Occipital lobe (tissue), 3 donors: ENCODE measurements at places on chromosomes 3 and 15. TPM values are rescaled to one million over a fixed set of nuclear protein-coding genes. Genes with fewer than 3 reads are reported as not detected.

DNA sequence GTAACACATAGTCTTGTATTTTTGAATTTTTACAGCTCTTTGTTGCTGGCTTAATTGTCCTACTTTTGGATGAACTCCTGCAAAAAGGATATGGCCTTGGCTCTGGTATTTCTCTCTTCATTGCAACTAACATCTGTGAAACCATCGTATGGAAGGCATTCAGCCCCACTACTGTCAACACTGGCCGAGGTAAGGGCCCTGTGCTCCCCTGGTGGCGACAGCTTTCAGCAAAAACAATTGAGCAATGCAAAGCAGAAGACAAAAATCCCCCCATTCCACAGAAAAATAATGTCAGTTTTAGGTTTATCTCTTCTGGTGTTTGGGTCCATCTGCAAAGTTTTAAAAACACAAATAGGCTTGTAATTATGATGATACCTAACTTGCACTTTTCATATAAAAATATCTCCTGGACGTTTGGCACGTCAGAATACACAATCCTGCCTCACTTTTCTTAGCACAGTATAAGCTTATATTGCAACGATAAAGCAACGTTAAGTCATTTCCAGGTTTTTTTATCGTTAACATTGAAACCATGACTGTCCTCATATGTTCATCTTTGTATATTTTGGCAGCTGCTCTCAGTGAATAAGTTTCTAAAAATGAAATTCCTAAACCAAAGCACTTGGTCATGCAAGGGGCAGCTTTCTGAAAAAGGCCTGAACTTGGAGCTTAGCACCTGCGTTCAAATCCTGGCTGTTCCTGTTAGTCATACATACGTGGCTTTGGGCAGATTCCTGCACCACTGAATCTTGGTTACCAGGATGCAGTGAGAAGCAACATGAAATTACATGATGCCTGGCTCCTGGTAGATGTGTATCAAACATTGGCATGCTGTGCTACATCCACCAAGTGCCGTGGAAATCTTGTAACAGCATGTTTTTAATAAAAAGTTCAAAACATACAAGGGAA lies 8.5 kb downstream of the SEC61A1 start:
- no peak for DNase-seq

GRCh38 chr15:65888981-65889380 lies 19.7 kb downstream of the RAB11A start:
- no peak for DNase-seq

DNA sequence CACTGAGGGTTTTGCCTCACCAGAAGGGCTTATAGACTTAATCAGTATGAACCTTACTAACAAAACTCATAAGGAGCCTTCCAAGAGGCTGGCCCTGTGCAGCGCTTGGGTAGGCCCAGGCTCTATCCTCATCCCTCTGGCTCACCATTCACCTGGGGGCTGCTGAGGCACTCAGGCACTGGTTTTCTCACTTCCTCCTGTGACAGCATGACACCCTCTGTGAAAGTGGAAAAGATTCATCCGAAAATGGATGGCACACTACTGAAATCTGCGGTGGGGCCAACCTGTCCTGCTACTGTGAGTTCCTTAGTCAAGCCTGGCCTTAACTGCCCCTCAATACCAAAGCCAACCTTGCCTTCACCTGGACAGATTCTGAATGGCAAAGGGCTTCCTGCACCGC lies 41.3 kb downstream of the PSMD6 start:
- no peak for DNase-seq

GRCh38 chr15:98719137-98719740 lies 70.9 kb downstream of the IGF1R start:
- DNase-seq: no peak

- no peak for DNase-seq
Measured at GRCh38 chr3:46957092-46957820, 19.3 kb downstream of the CCDC12 start.

DNA sequence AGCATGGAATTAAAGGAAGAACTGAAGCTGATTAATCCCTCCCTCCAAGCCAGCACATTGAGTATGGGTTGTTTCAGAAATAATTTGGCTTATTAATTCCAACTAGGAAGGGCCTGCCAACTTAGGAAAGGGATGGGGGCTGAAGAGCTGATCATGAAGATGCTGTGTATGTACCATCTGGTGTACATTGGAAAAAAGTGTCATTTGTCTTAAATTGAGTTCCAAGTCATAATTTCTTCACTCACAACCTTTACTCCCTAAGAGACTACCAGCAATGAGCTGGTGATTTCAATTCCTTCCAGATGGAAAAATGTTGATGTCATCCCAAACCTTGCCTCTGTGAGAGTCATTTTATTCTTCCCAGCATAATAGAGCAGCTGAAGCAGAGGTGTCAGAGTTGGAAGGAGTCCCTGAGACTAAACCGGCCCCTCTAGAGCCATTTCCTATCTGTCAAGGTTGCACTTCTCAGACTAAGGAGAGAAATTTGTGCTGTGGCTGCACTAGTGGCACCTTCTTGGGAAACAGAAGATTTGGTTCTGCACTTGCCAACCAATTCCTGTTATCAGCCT lies 79.4 kb downstream of the GTPBP8 start:
- DNase-seq: no peak

The CAMKV gene
- total RNA-seq: 188 TPM

The INKA1 gene
- 12.3 TPM for total RNA-seq

The PTPRG gene
- total RNA-seq: 81.4 TPM

GRCh38 chr3:187041362-187042307 lies 97.7 kb downstream of the RPL39L start:
- DNase-seq: no peak

- no peak for DNase-seq
Measured at GRCh38 chr15:25733856-25734679, 129.1 kb downstream of the ATP10A start.

DNA sequence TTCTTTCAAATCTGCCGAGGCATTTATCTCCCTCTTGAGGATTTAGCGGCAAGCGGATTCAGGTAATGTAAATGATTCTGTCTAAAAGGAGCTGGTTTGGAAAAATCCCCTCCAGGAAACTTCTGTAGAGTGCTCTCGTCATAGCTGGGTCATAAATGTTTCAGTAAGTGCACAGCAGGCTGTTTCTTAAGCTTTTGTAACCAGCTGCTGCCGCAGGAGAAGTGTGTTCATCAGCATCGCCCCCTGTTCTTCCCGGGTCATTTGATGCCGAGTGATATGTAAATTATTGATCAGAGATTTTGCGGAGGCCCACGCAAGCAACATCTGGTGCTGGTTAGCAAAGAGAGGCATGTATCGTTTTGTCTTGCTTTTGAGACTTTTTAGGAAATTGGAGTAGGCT lies 53.1 kb downstream of the DNASE1L3 start:
- no peak for DNase-seq

GRCh38 chr15:31024330-31024729 lies 32.9 kb upstream of the MTMR10 start:
- DNase-seq: no peak

The CISH gene
- 0.16 TPM for total RNA-seq

GRCh38 chr3:185021256-185021655 lies 131.6 kb downstream of the C3orf70 start:
- no peak for DNase-seq

The GNAT1 gene
- not detected for total RNA-seq

DNA sequence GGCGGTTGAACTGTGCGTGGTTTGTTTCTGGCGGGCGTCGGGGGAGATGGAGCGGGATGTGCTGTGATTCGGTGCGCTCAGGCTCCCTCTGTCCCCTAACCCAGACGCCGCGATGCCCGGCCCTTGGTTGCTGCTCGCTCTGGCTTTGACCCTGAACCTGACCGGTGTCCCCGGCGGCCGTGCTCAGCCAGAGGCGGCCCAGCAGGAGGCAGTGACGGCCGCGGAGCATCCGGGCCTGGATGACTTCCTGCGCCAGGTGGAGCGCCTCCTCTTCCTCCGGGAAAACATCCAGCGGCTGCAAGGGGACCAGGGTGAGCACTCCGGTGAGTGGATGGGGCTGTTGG lies 1.2 kb downstream of the TRH start:
- DNase-seq: no peak

DNA sequence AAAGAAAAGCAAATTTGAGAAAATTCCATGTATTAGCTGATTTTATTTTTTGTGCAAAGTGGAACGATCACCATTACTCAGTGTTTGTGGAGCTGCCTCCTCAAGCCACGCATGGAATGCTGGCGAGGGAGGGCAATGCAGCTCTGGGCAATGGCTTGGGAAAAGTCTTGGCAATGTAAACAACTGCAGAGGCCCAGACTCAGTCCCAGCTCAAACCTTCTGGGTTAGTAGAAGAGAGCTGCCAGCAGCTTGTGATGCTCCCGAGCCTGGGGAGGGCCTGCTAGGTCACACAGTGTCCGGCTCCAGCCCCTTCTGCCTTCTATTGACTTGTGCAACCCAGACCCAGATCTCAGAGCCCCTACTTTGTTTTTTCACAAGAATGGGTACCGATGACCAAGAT lies 4.3 kb downstream of the EPHB1 start:
- no peak for DNase-seq

- DNase-seq: no peak
Measured at GRCh38 chr3:66639809-66640356, 139.1 kb upstream of the LRIG1 start.

DNA sequence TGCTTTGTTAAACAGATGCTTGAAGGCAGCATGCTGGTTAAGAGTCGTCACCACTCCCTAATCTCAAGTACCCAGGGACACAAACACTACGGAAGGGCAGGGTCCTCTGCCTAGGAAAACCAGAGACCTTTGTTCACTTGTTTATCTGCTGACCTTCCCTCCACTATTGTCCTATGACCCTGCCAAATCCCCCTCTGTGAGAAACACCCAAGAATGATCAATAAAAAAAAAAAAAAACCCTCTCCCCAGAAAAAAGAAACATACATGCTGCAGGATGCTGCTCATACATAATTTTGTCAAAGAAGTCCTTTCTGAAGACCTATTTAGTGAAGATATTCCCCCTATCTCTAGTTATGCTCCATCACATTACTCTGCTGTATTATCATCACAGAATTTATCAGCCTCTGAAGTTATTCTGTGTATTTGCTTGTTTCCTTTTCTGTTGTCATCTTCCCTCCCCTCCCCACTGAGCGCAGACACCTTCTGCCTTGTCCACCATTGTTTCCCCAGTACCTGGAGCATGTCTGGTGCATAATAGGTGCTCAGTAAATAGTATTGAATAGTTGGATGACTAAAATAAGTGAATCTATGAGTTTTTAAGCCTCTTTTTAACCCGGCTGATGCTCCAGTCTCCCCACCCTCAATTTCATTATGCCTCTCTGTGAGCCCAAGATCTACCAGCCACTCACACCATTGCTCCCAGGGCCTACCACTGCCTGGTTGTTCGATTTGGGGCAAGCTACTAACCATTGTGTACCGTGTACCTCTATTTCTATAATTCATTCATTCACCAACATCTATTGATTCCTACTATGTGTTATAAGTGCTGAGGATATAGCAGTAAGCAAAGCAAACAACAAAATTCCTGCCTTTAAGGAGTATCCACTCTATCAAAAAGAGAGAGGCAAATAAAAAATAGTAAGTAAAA lies 4.0 kb upstream of the TM4SF1 start:
- DNase-seq: no peak
